ENCODE measurements at places on chromosomes 6 and 20. TPM values are rescaled to one million over a fixed set of nuclear protein-coding genes. Genes with fewer than 3 reads are reported as not detected.

- H3K4me3 ChIP-seq: no peak overlapping the region
- peaks cover 23% of the 10 kb centered on the region for H3K4me1 ChIP-seq
- H3K27ac ChIP-seq: no peak overlapping the region
- DNase-seq: no peak
- no peaks in the 10 kb centered on the region for H3K27me3 ChIP-seq
These were observed 224.5 kb downstream of the FOXC1 start for GRCh38 chr6:1834207-1834606.

DNA sequence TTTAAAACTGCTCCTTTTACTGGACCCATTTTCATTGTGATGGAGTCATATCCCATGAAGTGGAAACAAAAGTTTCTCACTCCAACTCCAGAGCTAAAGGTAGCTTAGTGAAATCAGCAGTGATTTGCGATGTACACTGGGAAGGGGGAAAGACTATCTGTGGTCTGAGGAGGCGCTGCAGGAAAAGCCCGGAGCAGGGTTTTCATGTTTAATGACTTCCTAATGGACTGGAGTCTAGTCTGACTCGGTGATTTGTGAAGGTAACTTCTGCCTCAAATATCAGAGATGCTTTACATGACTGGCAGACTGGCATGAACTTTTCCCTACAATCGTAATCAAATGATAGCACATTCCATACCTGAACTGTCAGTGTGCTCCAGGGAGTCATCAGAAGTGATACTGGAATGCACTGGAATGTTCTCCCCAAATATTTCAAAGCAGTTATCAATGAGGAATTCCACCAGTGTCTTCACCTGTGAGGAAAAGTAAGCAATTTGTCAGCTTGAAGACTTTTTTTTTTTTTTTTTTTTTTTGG, 7.0 kb downstream of the TAGAP start:
- H3K27ac ChIP-seq: no peak overlapping the region
- no peaks in the 10 kb centered on the region for H3K36me3 ChIP-seq
- no peak overlapping the region for H3K4me3 ChIP-seq

- H3K36me3 ChIP-seq: no peaks in the 10 kb centered on the region
- no peak overlapping the region for H3K27ac ChIP-seq
- H3K4me3 ChIP-seq: no peak overlapping the region
- H3K4me1 ChIP-seq: no peaks in the 10 kb centered on the region
- DNase-seq: no peak
- H3K27me3 ChIP-seq: no peaks in the 10 kb centered on the region
These were observed 127.5 kb upstream of the TNFAIP3 start for GRCh38 chr6:137739544-137739943.

The ARMC12 gene
- 4.4 TPM for total RNA-seq

DNA sequence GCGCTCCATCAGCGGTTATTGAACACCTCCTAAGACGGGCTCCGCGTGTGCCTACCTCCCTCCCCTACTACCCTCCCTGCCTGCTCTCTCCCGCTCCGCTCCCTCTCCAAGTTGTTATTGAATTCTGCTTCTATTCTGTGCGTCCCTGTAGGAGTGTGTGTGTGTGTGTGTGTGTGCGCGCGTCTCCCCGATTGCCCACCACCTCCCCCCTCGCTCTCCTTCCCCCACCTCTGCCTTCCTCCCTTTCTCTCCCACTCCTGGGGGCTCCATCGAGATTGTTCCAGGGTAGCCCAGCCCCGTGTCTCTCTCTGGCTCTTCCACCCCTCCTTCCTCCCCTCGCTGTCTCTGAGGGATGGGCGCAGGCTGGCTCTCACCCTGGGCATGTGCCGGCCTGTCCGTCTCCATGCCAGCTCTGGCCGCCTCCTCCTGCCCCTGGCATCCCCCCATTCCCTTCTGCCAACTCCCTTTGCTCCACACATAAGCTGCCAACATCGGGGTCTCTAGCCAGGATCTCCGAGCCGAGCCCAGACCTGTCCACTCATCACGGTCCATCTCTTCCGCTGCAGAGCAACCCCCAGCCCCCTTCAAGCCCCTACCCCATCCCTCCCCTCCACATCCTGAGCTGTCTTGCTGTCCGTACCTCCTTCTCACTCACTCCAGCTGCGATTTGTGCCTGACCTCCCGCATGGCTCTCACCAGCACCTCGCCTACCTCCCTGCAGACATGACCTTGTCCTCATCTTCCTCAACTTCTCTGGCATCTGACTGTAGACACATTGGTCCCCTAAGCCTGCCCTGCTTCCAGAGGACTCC, 68.5 kb downstream of the SRC start:
- H3K27me3 ChIP-seq: no peaks in the 10 kb centered on the region
- no peak overlapping the region for H3K4me3 ChIP-seq
- no peak overlapping the region for H3K27ac ChIP-seq
- DNase-seq: no peak

The LY6G6C gene
- not detected for total RNA-seq

- no peaks in the 10 kb centered on the region for H3K4me1 ChIP-seq
- H3K27ac ChIP-seq: no peak overlapping the region
- no peaks in the 10 kb centered on the region for H3K27me3 ChIP-seq
- H3K36me3 ChIP-seq: peaks cover 40% of the 10 kb centered on the region
- no peak for DNase-seq
These were observed 152.9 kb downstream of the INSM1 start for GRCh38 chr20:20520776-20521175.

- H3K27me3 ChIP-seq: no peaks in the 10 kb centered on the region
- no peak overlapping the region for H3K4me3 ChIP-seq
- DNase-seq: no peak
- H3K27ac ChIP-seq: no peak overlapping the region
- peaks cover 31% of the 10 kb centered on the region for H3K4me1 ChIP-seq
These were observed 2.7 kb downstream of the WRNIP1 start for GRCh38 chr6:2767657-2768524.

GRCh38 chr6:166586424-166587156, at the start of gene RAMACL:
Gene RAMACL (minus strand): TSS chr6:166586678. CDS start chr6:166586477, 201 bp downstream.
- H3K4me1 ChIP-seq: no peaks in the 10 kb centered on the region
- H3K27me3 ChIP-seq: no peaks in the 10 kb centered on the region
- no peak within 1 kb of the TSS for H3K27ac ChIP-seq
- H3K4me3 ChIP-seq: no peak within 1 kb of the TSS

- H3K4me1 ChIP-seq: no peaks in the 10 kb centered on the region
- no peak overlapping the region for H3K27ac ChIP-seq
- DNase-seq: no peak
- H3K27me3 ChIP-seq: no peaks in the 10 kb centered on the region
- no peak overlapping the region for H3K4me3 ChIP-seq
These were observed 263.4 kb downstream of the CDH26 start for GRCh38 chr20:60221593-60221992.

The PLG gene
- 765 TPM for total RNA-seq

- H3K4me1 ChIP-seq: peaks cover 23% of the 10 kb centered on the region
- peaks cover 13% of the 10 kb centered on the region for H3K27me3 ChIP-seq
- no peaks in the 10 kb centered on the region for H3K36me3 ChIP-seq
- no peak overlapping the region for H3K4me3 ChIP-seq
These were observed 12.9 kb upstream of the NKX2-2 start for GRCh38 chr20:21526776-21527175.

DNA sequence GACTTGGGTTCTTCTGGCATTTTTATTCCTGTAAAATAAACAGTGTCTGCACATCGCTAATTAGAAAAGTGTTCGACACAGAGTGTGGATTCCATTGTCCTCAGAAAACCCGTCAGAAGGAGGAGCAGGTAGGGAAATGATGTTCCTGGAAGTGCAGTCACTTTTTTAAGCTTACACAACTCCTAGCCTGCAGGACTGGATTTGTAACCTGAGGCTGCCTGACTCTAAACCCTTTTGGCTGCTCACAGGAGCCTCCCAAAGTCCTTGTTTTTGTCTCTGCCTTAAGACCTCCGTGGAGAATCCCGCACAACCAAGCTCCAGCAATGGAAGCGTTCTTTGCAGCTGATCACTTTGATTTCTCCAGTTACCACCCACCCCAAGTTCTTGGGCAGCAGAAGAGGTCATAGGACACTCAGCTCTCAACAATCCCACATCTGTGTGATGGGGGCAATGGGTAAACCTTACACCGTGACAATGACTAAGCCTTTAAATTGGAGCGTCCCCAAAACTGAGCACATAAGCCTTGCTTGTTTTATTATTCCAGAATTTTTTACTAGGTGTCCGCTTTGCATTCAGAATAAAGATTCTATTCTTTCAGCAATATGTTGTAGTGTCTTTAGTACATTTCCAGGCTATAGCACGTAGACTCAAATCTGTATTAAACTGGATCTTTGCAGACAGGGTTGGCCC, 227.9 kb downstream of the TBXT start:
- DNase-seq: no peak
- no peaks in the 10 kb centered on the region for H3K4me1 ChIP-seq
- H3K4me3 ChIP-seq: no peak overlapping the region
- no peaks in the 10 kb centered on the region for H3K27me3 ChIP-seq

The PTGIS gene
- 9.0 TPM for total RNA-seq

The BAK1 gene
- total RNA-seq: 5.1 TPM

The RWDD1 gene
- 21.3 TPM for total RNA-seq

- H3K27me3 ChIP-seq: no peaks in the 10 kb centered on the region
- H3K4me1 ChIP-seq: no peaks in the 10 kb centered on the region
- H3K27ac ChIP-seq: no peak overlapping the region
- no peaks in the 10 kb centered on the region for H3K36me3 ChIP-seq
- no peak for DNase-seq
These were observed 260.0 kb upstream of the SUPT3H start for GRCh38 chr6:45637611-45638257.

The UBD gene
- total RNA-seq: 5.3 TPM

DNA sequence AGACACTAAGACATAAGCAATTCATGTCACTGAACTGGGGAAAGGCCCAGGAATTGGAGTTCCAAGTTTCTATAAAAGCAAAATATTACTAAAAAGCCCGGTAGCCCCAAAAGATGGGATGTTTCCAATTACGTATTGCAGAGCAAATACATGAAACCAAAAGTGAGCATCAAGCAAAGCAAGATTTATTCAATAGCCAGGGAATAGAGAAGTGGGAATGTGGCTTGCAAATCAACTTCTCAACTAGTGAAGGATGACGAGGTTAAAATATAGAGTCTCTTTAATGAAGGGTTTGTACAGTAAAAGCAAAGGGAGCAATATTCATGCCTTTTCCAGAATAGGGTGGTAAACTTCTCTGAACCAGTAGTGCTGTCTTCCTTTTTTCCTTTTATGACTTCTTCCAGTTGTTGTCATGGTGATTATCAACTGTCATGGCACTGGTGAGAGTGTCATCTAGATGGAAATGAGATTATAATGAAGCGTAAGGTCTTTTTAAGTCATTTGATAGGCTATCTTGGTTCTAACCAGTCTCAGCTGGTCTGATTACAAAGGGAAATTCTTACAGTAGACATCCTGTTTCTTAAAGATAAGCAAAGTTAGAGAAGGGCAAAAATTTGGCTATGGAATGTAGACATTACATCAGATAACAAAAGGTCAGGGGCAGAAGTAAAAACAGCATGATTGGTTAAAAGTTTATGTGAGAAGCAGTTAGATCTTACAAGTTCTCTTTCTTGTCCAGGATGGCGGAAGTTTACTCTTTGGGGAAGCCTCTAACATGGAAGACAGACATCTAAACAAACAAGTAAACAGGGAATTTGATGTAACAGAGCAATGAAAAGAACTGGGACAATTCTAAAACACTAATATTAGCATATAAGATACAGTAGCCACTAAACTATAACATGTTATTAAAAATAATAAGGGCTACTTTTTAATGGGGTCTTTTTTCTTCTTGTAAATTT, 96.9 kb downstream of the TBX18 start:
- H3K36me3 ChIP-seq: no peaks in the 10 kb centered on the region
- no peaks in the 10 kb centered on the region for H3K4me1 ChIP-seq
- no peaks in the 10 kb centered on the region for H3K27me3 ChIP-seq

DNA sequence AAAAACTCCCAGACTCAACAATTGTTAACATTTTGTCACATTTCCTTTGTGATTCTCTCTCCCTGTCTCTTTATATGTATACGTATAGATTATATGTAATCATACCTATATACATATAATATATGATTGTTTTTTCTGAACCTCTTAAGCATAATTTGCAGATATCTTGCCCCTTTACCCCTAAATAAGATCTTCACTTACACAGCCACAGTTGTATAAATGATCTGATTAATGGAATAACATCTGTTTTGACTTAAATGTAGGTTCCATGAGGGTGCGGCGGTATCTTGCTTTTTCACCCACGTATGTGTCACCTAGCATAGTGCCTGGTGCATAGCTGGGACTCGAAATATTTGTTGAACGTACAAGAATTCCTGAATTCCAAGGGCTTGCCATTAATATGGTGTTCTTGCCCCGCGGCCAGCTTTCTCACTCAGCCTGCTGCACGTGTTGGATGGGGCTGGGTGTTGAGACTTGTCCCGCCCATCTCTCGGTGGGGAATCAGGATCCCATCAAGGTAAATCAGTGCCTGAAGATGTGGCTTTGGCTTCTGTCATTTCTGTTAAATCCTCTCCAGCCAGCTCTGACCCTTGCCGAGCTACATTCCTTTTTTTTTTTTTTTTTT, 10.4 kb upstream of the MANBAL start:
- no peak for DNase-seq
- no peak overlapping the region for H3K27ac ChIP-seq
- no peaks in the 10 kb centered on the region for H3K36me3 ChIP-seq
- H3K4me3 ChIP-seq: no peak overlapping the region

- H3K4me1 ChIP-seq: no peaks in the 10 kb centered on the region
- H3K27me3 ChIP-seq: peaks cover 4% of the 10 kb centered on the region
- no peak overlapping the region for H3K4me3 ChIP-seq
- no peak overlapping the region for H3K27ac ChIP-seq
These were observed 5.1 kb downstream of the KCNS1 start for GRCh38 chr20:45095805-45096238.

GRCh38 chr6:33698494-33698893, 13.0 kb downstream of the UQCC2 start:
- H3K36me3 ChIP-seq: peaks cover 6% of the 10 kb centered on the region
- DNase-seq: no peak
- H3K27ac ChIP-seq: no peak overlapping the region
- H3K27me3 ChIP-seq: no peaks in the 10 kb centered on the region
- H3K4me1 ChIP-seq: no peaks in the 10 kb centered on the region

The CST3 gene
- total RNA-seq: 1,394 TPM

DNA sequence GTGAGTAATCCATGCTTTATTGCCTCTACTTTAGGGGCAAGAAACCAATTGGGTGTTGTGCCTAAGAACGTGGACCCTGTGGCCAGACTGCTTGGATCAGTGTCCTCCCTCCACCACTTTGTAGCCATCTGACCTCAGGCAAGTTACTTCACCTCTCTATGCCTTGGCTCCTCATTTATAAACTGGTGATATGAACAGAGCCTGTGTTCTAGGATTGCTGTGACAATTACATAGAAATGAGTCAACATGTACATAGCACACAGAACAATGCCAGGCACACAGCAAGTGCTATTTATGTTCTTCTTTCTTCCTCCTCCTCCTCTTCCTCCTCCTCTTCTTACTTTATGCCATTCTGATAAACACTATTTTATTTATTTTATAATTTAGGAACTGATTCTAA, 339.4 kb downstream of the CD83 start:
- DNase-seq: no peak
- no peaks in the 10 kb centered on the region for H3K27me3 ChIP-seq
- no peak overlapping the region for H3K27ac ChIP-seq
- H3K36me3 ChIP-seq: no peaks in the 10 kb centered on the region
- no peaks in the 10 kb centered on the region for H3K4me1 ChIP-seq
- H3K4me3 ChIP-seq: no peak overlapping the region

GRCh38 chr6:95387845-95388244, 189.5 kb upstream of the MANEA start:
- no peaks in the 10 kb centered on the region for H3K4me1 ChIP-seq
- no peak overlapping the region for H3K27ac ChIP-seq
- no peak for DNase-seq
- no peaks in the 10 kb centered on the region for H3K27me3 ChIP-seq
- H3K4me3 ChIP-seq: no peak overlapping the region
